BE2C (cell line): ENCODE measurements at places on chromosomes 1 and 21.
A peak's percentile ranks its signal among the peaks of the same experiment; 100 is the strongest.

DNA sequence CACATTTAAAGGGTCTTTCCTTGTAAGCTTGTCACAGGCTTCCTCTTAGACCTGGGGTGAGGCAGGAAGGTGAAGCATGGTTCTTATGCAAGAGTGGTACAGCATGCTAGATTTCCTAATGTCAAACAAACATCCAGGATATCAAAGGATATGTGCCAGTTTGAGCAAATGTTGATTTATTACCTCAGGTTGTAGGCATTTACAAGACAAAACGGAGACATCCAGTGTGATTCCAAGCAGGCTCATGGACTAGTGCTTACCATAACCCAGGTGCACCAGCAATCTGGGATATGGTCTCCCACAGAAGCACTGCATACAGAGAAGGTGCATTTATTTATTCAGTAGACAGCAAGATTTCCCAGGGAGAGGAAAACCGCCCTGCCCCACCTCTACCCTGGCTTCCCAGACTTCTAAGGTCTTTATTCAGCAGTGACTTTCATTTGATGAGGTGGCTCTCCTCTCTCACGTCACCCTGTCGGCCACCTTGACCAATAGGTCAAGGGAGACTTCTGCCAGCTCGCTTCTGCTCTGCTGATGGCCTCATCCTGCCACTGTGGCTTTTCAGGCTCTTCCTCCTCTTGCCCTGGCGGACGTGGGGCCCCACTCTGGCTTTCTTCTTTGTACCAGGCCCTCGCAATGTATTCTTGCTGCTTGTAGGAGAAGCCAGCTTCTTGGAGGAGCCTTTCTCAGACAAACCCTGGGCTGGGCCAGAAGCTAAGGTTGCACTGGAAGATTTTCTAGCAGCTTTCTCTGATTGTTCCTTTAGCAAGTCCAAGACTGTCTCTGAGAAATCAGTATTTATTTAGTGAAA lies 25.6 kb downstream of the HHIPL2 start:
- no peak for DNase-seq

DNA sequence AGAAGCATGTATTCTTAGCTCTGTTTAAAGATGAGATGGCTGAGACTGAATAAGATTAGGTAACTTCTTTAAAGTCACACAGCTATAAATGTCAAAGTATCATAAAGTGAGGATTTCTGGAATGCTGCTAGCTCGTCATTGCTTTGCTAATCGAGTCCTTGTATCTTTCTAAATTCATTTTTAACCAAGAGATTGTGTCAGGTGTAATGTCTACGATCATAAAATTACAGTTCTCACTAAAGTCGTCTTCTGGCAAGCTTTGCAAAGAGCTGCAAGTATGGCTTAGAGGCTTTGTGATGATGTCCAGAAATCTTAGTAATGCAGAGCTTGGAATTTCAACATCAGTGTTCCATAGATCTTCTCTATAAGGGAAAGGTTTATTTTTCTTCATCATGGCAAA lies 569.8 kb downstream of the LMO4 start:
- no peak for DNase-seq

- no peak for DNase-seq
Measured at GRCh38 chr1:226920446-226920894, 19.6 kb upstream of the COQ8A start.

GRCh38 chr1:185450917-185451316 lies 133.9 kb upstream of the IVNS1ABP start:
- no peak for DNase-seq

DNA sequence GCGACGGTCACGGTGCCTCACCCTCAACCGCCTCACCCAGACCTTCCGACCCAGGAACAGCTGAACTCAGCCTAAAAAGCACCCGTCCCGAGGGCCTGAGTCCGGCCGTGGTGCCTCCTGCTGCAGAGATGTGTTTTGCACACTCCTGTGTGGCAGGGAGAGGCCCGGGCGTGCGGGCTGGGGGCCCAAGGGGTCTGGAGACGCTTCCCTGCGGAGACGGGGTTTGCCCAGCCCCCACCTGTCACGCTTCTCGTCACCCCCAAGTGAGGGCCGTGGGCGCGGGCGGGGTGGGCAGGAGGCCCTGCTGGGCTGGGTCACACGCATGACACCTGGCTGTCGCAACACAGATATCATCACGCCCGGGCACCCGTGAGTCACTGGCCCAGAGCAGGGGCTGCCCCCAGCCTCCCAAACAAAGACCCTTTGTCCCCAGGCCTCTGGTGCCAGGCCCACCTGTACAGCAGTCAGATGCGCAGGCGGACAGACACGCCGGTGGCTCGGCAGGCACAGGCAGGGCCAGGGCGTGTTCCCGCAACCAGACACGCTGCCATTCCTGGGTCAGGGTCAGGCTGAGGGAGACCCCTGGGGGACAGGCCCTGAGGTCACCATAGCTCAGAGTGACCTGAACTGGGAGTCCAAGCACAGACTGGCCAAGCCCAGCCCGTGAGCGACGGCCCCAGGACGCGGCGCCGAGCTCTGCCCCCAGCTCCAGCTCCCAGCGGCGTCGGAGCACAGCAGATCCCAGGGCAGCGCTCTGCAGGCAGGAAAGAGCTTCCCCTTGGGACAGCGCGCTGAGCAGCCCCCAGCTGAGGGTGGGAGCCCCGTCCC lies 6.1 kb downstream of the B3GALT6 start:
- DNase-seq, result no peak

- no peak for DNase-seq
Measured at GRCh38 chr1:248914796-248915381, 8.9 kb downstream of the PGBD2 start.

- no peak for DNase-seq
Measured at GRCh38 chr1:172446547-172446946, 2.7 kb upstream of the PIGC start.

GRCh38 chr1:95340061-95340460 lies 106.1 kb downstream of the RWDD3 start:
- no peak for DNase-seq

DNA sequence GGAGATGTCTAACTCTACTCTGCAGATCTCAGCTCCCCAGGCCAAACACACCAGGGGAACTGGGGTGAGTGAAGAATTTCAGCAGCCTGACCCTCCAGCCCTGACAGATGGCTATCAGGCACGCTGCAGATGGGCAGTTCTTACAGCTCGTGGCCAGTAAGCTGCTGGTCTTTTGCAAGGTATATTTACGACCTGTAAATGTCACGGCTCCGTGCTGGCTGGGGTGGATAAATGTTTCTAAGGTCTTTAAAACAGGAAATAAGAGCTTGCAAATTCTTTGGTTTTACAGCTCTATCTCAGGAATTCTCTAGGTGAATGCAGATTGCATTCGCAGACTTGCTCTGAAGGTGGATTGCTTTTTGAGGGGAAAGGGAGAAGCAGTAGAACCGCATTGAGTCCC lies 10.1 kb downstream of the DOP1B start:
- DNase-seq, result no peak

- no peak for DNase-seq
Measured at GRCh38 chr1:21261551-21262292, 28.5 kb downstream of the ECE1 start.

- DNase-seq, result peak; percentile 86
Measured at GRCh38 chr1:110312188-110313121, 26.7 kb upstream of the RBM15 start.

DNA sequence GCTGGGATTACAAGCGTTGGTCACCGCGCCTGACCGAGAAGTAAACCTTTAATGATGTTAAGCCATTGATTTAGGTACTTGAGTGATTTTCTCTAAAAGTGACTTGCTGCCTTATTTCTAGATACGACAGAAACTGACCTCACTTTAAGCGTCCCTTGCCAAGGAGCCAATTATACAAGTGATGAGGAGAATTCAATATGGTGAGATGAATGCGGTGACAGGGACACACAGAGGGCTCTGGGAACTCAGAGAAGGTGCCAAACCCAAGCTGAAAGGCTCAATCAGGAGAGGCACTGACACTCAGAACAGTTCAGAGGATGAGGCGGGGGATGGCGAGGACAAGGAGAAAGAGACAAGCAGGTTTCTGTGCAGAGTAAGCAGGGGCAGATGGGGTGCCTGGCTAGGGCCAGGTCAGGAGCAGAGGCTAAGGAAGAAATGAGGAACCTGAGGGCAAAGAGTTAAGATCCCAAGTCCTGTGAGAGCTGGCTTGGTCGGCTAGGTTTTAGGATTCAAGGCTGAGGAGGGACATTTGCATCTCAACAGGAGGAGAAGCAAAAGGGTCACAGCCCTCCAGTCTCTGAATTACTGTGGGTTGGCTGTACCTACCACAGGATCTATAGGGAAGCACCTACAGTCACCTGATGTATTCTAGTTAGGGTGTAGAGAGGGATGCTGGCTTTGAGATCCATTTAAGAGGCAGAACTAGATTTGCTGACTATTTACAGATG lies 83.2 kb upstream of the USP24 start:
- no peak for DNase-seq

- peak; percentile 45 for DNase-seq
Measured at GRCh38 chr1:27332536-27333281, 9.1 kb upstream of the SYTL1 start.

GRCh38 chr1:58316141-58316540 lies 230.4 kb downstream of the OMA1 start:
- no peak for DNase-seq

DNA sequence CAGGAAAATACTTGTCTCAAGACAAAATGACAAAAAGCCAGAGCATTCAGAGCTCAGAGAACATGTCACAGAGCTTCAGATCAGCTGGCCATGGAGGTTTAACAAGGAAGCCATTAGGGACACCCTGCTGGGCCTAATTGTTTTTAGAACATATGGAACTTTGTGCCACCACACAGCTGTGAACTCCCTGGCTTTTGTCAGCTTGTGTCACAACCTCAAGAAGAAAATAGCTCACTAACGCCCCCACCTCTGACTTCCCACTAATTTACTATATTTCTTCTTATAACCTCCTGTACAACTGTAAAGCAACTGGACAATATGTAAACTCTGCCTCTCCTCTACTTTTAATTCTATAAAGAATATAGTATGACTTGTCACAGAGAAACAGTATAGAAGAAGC lies 21.0 kb upstream of the TDRD10 start:
- no peak for DNase-seq

- no peak for DNase-seq
Measured at GRCh38 chr1:230900984-230901383, 32.7 kb upstream of the C1orf198 start.

- no peak for DNase-seq
Measured at GRCh38 chr1:16326833-16327404, 25.4 kb downstream of the FBXO42 start.

- peak; percentile 80 for DNase-seq
Measured at GRCh38 chr1:227447531-227447990, 115.8 kb upstream of the ZNF678 start.

DNA sequence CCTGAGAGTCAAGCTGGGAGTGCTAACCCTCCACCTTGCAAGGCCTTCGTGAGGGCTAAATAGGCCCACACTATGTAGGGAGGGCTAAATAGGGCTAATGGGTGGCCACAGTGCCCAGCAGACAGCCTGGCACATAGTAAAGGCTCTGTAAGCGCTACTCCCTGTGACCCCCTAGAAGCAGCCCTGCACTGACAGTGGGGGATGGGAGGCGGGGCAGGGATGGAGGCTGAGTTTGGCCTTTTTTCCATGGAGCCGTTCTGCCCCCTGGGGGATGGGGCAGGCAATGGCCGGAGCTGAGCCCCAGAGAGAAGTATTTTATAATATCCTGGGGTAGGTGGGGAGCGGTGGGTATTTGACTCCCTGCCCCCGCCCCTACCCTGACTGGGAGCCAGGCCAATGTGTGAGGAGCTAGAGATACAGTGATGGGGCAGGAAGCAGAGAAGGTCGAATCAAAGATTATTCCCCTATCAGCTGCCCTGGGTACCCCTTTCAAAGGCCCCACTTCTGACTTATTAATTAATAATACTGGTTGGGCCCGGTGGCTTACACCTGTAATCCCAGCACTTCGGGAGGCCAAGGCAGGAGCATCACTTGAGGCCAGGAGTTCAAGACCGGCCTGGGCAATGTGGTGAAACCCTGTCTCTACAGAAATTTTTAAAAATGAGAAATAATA lies 42.3 kb downstream of the LACTBL1 start:
- peak; percentile 72 for DNase-seq

DNA sequence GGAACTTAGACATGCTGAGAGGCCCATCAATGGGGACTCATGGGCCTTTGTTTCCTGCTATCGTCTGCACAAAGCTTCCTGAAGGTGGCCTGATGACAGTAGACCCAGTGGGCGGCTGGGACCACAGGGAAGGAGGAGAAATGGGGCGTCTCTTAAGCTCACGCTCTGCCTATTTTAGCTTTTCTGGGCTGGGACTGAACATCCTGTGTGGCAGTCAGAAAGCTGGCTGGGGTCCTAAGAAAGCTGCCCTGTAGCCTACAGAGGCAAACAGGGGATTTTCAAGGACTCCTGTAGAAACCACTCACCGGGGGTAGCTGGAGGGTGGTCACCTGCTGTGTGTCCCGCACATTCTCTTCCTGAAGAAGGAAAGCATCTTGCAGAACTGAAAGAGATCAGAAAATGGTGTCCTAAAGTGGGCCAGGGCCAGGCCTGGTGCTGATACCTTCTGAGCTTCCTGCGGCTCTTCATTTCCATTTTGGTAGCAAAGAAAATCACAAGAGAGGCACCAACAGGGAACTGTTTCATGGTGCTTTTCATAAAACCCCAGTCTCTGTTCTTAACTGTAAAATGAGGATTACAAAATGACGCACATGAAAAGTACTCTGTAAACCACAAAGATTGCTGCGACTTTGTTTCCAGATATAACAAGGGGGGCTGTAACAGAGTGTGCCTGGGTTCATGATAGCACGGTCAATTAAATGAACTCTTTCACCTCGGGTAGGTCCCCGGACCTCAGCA lies 8.6 kb downstream of the ZNF496 start:
- no peak for DNase-seq

DNA sequence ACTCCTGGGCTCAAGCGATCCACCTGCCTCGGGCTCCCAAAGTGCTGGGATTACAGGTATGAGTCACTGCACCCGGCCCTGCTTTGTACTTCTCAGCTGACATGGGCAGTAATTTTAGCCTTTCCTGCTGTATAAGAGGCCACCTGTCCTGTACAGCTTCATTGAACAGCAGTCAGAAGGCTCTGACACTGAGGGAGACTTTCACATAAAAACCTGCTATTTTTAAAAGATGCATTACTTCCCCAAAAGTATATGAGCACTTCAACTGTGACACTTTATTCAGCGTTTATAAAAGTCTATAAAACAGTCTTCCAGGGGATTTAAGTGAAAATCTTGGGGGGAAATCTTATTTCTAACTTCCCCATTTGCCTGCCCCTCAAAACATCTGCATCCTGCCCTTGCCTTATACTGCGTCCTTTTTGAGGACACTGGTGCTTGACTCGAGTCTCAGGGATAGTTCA lies 17.6 kb downstream of the RNU5D-1 start:
- DNase-seq, result no peak
